ENCODE measurements at places on chromosomes 12 and 14. TPM values are rescaled to one million over a fixed set of nuclear protein-coding genes. Genes with fewer than 3 reads are reported as not detected.

Gene LMNTD1
- polyA plus RNA-seq: 1.1 TPM

Gene ABCC9
- polyA plus RNA-seq: 11.7 TPM

Gene GPRC5D
- polyA plus RNA-seq: 0.15 TPM

Gene BLOC1S1
- polyA plus RNA-seq: 103 TPM

Gene PPP1R36
- 1.0 TPM for polyA plus RNA-seq

Gene RBP5
- 5.0 TPM for polyA plus RNA-seq

Gene GABARAPL1
- polyA plus RNA-seq: 212 TPM

Gene ESR2
- polyA plus RNA-seq: 2.0 TPM

Gene POTEM
- polyA plus RNA-seq: not detected

Gene LHX5
- polyA plus RNA-seq: not detected

Gene PMCH
- not detected for polyA plus RNA-seq

Gene RD3L
- not detected for polyA plus RNA-seq

Gene COX14
- 174 TPM for polyA plus RNA-seq

Gene RFX4
- polyA plus RNA-seq: 0.13 TPM

Gene NAA25
- 6.5 TPM for polyA plus RNA-seq

Gene TCL1B
- polyA plus RNA-seq: not detected

Gene POTEG
- not detected for polyA plus RNA-seq

Gene KRT71
- not detected for polyA plus RNA-seq

Gene B4GALNT3
- polyA plus RNA-seq: 6.3 TPM

Gene PTGER2
- 6.3 TPM for polyA plus RNA-seq

Gene ACRBP
- 0.74 TPM for polyA plus RNA-seq

Gene KCNH3
- 0.32 TPM for polyA plus RNA-seq

Gene EPYC
- 0.04 TPM for polyA plus RNA-seq

Gene SMCO2
- 0.10 TPM for polyA plus RNA-seq

Gene ABCD2
- 2.0 TPM for polyA plus RNA-seq

Gene KRT74
- polyA plus RNA-seq: not detected

Gene DIO3
- polyA plus RNA-seq: 1.0 TPM

Gene TSPAN11
- polyA plus RNA-seq: 1.8 TPM

Gene KLRD1
- 1.3 TPM for polyA plus RNA-seq

Gene SLCO1C1
- 0.26 TPM for polyA plus RNA-seq

Gene SOS2
- 11.1 TPM for polyA plus RNA-seq

Gene SLC25A21
- 0.54 TPM for polyA plus RNA-seq

Gene IL31
- not detected for polyA plus RNA-seq

Gene HCAR2
- 7.1 TPM for polyA plus RNA-seq
